ENCODE measurements at places on chromosomes 5 and 9.
A peak's percentile ranks its signal among the peaks of the same experiment; 100 is the strongest.

DNA sequence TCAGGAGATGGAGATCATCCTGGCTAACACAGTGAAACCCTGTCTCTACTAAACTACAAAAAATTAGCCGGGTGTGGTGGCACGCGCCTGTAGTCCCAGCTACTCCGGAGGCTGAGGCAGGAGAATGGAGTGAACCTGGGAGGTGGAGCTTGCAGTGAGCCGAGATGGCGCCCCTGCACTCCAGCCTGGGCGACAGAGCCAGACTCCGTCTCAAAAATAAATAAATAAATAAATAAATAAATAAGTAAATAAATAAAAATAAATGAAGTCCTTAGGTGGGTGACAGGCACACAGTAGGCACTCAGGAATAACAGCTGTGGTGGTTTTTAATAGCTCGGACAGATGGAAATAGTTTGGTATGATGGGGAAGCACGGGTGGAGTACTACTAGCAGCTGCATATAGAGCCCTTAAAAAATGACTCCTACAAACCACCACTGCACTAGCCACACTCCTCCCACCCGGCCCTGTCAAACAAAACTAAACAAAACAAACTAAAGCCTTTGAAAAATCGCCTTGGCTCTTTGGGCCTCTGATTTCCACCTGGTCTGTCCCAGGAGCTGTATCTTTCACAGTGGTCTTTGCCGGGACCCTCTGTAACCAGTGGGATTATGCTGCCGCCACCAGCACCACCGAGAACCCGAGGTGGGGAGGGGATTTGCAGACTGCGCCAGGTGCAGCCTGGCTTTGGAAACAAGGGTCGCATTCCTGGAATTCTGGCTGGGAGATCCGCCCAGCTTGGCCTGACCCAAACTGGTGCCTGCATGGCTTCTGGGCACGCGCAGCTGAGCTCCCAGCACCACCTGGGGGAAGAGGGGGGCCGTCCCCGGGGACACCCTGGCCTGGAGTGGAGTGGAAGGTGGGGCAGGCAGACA is 5.1 kb upstream of the WDR5 start:
- no peak for DNase-seq

DNA sequence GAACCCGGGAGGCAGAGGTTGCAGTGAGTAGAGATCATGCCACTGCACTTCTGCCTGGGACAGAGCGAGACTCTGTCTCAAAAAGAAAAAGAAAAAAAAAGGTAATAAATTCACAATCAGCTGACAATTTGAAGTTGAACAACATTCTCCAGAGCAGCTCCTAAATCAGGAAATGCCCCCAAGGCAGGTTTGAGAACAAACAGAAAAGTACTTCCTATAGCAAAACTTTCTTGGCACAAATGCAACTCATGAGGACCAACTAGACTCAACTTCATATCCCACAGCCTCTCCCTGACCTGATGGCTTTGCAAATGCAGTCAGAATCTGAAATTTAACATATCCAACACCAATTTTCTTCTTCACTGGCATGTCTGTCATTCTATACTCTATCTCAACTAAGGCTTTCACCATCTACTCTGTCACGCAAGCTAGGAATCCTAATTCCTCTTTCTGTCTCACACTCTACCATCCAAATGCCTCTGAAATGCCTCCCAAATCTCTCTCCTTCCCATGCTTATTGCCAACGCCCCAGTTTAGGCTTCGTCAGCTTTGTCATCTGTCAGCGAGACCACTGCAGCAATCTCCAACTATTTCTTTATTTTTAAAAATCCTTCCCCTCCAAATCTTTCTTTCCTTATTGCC is 113.3 kb downstream of the MAPKAP1 start:
- DNase-seq: peak; percentile 20

DNA sequence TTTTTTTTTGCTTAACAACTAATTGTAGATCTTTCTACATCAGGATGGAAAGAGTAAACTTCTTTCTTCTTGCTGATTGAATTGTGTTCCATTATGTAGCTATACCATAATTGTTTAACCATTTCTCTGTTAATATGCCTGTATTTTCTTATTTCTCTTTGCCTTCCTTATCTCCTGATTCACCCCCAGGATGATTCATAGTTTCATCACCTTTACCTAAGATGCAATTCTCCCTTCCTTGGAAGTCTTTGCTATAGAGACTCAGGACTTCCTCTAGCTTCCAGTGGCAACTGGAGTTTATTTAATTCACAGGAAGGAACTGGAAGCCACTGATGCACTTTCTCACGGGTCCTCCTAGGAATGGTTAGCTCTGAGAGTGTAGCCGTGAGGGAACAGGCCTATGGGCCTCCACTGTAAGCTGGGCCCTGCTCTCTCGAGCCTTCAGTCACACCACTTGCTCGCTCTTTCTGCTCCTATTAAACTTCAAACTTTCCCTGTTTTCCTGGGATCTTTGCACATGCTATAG is 83.1 kb downstream of the FGF1 start:
- DNase-seq: no peak

- no peak for DNase-seq
Measured at GRCh38 chr5:134420343-134420742, 8.7 kb upstream of the CDKN2AIPNL start.

GRCh38 chr9:121268851-121269641 is 1.1 kb downstream of the GSN start:
- DNase-seq: peak; percentile 43

DNA sequence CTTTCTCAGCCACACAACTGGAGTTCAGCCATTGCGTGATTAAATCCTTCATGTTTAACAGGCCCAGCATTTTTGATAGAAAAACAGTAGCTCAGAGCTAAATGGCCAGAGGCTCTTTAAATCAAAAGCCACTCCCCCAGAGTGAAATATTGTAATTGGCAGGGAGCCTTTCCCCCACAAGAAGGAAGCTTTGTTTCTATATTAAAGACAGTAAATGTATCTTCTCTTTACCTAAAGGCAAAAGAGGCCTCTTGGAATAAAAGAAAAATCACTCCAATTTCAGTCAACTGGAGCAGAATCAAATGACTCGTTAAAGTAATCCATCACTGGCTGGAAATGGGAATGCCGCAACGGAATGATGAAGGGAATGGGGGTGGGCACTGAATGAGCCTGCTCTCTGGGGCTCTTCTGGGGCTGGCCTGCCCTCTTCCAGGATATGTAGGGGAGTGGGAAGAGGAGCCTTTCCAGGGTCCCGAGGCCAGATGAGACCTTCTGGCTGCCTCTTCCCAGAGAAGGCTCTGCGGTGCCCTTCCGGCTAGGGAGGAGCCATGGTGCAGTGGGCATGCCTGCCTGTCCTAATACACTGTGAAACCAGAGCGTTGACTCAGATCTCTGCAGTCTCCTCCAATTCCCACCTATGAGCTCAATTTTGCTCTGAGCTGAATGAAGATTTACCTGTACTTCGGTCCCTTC is 45.2 kb downstream of the ANKDD1B start:
- DNase-seq: no peak

- DNase-seq: no peak
Measured at GRCh38 chr9:114224247-114224610, 68.9 kb downstream of the COL27A1 start.

- DNase-seq: no peak
Measured at GRCh38 chr9:136624184-136624951, 38.3 kb upstream of the EGFL7 start.

- no peak for DNase-seq
Measured at GRCh38 chr9:117723986-117724625, 19.9 kb downstream of the TLR4 start.

DNA sequence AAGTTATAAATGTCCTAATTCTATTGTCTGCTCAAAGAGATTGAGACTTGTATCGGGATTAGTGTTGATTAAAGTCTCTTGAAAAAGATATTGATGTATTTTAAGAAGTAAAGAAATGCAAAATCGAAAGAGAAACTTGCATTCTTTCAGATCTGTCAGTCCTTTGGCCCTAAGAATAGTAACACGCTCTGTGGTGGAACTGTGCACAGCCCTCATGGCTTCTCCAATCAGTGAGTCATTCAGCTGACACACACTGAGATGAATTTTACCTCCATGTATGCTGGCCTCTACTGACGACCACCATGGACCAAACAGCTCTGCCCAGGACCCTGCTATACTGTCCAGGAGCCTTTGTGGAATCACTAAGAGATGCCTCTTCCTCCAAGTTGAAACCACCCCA is 232.4 kb downstream of the ESM1 start:
- DNase-seq: peak; percentile 70

DNA sequence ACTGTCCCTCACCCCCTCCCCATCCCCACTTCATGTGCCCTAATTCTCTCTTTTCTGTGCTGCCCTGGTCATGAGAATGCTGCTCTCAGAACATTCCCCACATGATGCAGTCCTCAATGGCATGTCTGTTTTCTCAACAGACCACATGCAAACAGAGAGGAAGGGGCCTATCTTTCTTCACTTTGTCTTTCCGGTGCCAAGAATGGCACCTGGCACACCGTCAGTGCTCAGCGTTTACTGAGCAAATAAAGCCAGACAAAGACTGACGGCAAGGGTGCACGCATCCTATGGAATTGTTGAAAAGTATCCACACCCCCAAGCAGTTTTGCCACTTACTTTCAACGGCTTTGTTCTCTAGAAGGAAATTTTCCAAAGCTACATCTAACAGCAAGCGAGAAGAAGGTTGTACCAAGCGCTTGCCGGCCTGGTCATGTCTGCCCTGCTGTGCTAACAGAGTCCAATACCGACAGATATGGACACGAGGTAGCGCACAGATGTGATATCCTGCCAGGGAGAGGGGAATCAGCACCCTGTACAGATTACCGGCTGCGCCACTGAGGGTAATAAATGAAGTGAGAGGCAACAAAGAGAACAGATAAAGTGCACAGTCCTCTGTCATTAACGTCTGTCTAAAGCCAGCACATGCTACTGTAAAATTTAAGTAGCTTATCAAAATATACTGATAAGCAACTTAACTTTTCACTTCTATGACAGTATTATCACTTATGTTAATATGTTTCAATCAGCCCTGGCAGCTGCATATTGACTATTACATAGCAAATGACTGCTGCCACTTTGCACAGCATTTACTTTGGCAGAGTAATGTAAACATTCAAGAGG is 251.7 kb downstream of the DENND1A start:
- no peak for DNase-seq

DNA sequence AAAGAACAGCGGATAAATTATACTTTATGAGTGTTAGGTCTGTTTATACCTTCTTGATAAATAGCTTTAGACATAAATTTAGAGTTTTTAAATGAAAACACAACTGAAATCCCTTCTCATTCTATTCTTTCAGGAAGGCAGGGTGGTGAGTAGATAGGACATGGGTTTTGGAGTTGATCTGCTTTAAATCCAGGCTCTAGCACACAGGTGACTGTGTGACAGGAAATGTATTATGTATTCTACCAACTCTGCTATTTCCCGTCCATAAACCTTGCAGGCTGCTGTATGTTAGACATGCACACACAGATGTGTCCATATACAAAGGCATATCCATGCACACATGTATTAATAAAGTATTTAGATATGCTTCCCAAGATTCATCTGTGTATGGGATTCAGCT is 19.3 kb upstream of the CARTPT start:
- DNase-seq: no peak
